ENCODE measurements at places on chromosomes 5 and 9.

GRCh38 chr9:18768951-18769622 is 263.9 kb downstream of the SAXO1 start:
- DNase-seq = no peak

GRCh38 chr9:106438928-106439327 is 424.0 kb upstream of the ZNF462 start:
- DNase-seq = no peak

GRCh38 chr5:55618318-55618717 is 83.6 kb upstream of the PLPP1 start:
- no peak for DNase-seq

GRCh38 chr9:111663301-111663823 is 2.0 kb downstream of the GNG10 start:
- DNase-seq = no peak

GRCh38 chr9:109238125-109238524 is 71.1 kb upstream of the FRRS1L start:
- DNase-seq = no peak

DNA sequence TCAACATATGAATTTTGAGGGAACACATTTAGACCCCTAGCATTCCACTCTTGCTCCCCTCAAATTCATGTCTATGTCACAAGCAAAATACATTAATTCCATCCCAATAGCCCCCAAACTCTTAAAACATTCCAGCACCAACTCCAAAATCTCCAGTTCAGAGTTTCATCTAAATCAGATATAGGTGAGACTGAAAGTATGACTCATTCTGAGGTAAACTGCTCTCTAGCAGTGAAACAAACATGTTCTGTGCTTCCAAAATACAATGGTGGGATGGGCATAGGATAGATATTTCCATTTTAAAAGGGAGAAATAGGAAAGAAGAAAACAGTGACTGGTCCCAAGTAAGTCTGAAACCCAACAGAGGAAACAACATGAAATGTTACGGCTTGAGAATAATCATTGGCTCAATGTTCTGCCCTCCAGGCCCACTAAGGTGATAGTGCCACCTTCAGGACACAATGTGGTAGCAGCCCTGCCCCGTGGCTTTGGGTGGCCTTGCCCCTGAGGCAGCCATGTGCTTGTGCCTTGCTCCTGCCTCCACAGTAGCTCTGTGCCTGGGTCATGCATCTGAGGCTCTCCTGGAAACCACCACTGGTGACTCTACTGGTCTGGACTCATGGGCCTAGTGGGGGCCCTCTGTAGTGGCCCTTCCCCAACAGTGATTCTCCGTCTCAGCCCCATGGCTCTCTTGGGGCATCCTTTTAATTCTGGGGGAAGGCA is 36.4 kb upstream of the IPPK start:
- no peak for DNase-seq

DNA sequence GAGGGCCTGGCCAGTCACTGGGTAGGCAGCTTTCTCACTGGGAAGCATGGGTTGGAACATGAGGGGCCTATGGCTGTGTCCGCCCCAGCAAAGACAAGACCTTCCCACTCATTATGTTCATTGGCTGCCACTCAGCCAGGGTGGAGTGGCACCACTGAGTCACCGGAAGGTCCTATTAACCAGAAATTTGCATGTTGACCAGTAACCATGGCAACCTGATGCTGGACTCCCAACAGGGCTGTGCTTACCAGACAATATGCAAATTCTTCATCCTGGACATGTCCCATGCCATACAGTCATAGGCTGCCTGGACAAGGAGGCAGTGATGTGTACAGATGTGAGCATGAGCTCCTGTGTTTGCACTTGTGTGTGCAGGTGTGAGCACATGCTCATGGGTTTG is 66.7 kb downstream of the PSD2 start:
- DNase-seq = no peak

DNA sequence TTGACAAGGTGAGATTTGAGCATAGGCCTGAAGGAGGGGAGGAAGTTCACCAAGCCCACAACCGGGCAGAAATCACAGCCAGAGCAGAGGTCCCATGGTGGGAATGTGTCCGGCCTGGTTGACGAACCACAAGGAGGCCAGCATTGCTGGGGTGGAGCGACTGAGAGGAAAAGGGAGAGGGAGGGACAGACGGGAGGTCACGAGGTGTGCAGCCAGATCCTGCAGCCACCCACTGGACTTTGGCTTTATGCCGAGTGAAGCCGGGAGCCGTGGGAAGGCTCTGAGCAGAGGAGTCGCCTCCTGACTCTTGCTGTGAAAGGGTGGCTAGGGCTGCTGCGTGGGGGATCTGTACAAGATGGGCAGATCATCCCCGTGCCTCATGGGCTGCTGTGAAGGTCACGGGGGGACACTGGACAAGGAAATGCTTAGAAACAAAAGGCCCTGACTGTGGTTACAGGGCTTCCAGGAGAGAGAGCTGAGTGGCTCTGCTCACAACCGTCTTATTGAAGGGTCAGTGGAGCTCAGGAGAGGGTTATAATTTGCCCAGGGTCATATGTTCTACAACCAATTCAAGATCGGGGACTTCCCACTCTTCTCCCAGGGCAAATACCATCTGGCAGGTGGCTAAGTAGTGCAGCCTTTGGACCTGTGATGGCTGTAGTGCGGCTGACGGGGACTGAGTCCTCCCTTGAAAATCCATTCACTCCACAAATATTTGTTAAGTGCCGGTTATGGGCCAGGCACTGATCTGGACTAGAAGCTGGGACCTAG is 15.6 kb upstream of the CD74 start:
- DNase-seq = no peak

- DNase-seq = no peak
Measured at GRCh38 chr9:134807716-134808446, 72.7 kb upstream of the FCN2 start.
